Smooth muscle cell of trachea (primary cell): ENCODE measurements at places on chromosomes 13 and 19. TPM values are rescaled to one million over a fixed set of nuclear protein-coding genes. Genes with fewer than 3 reads are reported as not detected.

Gene FCGBP
- 1.2 and 1.5 TPM in 2 replicates for total RNA-seq

Gene TMEM259
- 64.1 and 101 TPM in 2 replicates for total RNA-seq

Gene ZNF471
- 5.0 and 5.7 TPM in 2 replicates for total RNA-seq

Gene FKBP8
- total RNA-seq, result 282 and 430 TPM in 2 replicates

Gene LRRC63
- 0.17 and 0.29 TPM in 2 replicates for total RNA-seq
